ENCODE measurements at places on chromosomes 7 and 10.

DNA sequence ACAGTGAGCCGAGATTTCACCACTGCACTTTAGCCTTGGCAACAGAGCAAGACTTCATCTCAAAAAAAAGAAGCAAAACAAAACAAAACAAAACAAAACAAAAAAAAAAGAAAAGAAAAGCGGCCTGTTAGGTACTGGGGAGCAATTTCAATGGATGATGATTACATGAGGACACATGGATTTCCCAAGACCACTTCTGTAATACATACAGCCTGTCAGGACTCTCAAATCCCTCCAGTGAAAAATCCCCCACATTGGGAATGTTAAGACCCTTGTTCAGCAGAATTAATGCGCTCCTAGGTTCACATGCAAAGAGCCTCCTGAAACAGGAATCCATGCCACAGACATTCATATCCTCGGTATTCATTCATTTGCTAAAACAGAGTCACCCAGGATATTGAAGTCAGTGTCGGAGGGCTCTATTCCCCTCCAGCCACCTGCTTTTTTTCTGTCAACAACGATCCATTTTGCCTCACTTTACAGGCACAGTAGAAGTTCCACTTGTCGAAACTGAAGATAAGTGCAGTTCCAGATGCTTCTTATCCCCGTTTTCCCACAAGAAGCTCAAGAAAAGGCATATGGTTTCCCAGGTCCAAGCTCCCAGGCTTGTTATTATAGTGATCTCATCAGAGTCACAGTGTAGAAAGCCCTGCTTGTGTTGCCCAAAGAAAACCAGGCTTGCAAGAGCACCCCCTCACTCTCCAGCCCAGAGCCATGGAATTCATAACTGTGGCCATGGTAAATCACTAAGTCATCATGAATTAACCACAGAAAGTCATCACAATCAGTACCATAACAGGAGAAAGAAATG lies 20.2 kb downstream of the SLC16A12 start:
- DNase-seq = no peak
- H3K36me3 ChIP-seq = no peaks in the 10 kb centered on the region
- no peaks in the 10 kb centered on the region for H3K27me3 ChIP-seq
- no peak overlapping the region for H3K4me3 ChIP-seq
- no peaks in the 10 kb centered on the region for H3K4me1 ChIP-seq

DNA sequence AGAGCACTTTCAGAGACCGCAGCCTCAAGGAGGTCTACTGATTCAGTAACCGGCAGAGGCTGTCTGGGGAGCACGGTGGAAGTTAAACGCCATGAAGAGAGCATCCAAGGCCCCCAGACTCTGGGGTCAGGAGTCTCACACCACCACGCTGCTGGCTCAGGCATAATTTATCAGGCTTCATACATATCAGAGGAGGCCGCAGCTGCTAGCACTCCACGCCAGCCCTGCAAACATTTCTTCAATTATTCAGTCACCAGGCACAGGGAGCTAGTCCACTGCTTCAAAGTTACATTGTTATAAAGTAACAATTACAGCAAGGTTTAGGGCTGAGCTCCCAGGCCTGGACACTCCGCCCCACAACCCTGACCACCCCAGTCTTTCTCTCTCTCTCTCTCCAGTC lies 97.8 kb downstream of the PAXIP1 start:
- no peak for DNase-seq
- no peaks in the 10 kb centered on the region for H3K36me3 ChIP-seq
- no peak overlapping the region for H3K27ac ChIP-seq
- H3K4me3 ChIP-seq = no peak overlapping the region
- H3K4me1 ChIP-seq = peaks cover 8% of the 10 kb centered on the region

- no peak overlapping the region for H3K27ac ChIP-seq
- DNase-seq = no peak
- H3K4me1 ChIP-seq = no peaks in the 10 kb centered on the region
- H3K27me3 ChIP-seq = no peaks in the 10 kb centered on the region
These were observed 229.5 kb downstream of the CNTNAP2 start for GRCh38 chr7:146346096-146346495.

- no peaks in the 10 kb centered on the region for H3K4me1 ChIP-seq
- no peak overlapping the region for H3K27ac ChIP-seq
- no peak overlapping the region for H3K4me3 ChIP-seq
- no peaks in the 10 kb centered on the region for H3K36me3 ChIP-seq
- no peak for DNase-seq
These were observed 5.7 kb upstream of the TAS2R39 start for GRCh38 chr7:143177374-143178119.

DNA sequence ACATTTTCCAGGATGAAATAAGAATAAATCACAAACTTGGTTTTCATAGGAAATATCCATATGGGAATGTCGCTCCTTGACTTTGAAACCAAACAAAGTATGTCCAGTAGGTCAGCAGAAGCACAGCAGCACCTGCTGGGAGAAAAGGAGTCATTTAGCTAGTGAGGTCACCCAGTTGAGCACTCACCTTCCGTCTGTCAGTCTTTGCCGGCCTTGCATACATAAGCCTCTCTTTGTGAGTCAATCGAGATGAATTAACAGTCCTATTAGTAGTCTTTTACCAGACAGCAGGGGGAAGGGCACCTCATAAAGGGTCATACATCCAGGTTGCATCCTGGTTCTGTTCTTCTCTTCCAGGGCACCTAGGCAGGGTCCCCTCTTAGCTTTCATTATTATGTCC lies 232.5 kb upstream of the FZD1 start:
- no peaks in the 10 kb centered on the region for H3K4me1 ChIP-seq
- no peak overlapping the region for H3K27ac ChIP-seq
- no peak for DNase-seq
- H3K27me3 ChIP-seq = no peaks in the 10 kb centered on the region
